ENCODE measurements at places on chromosomes 3 and 15.

DNA sequence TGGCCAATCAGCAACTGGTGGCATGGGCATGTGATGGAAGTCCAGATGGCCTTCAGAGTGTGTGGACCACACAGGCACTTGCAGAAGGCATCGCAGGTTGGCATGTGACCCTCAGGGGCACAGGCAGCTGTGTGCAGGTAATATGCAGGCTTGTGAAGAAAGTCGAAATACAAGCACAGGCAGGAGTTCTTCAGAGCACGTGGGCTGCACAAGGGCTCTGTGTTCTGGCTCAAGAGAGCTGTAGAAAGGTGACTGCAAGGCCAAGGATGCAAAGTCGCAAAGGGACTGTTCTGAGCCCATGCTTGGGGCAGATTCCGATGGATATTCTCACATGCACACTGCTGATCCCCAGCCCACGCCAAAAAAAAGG, 8.3 kb downstream of the LRRC2 start:
- DNase-seq = no peak

GRCh38 chr15:74782259-74783071, 585 bp downstream of the CSK start:
- peak; percentile 64 for DNase-seq

DNA sequence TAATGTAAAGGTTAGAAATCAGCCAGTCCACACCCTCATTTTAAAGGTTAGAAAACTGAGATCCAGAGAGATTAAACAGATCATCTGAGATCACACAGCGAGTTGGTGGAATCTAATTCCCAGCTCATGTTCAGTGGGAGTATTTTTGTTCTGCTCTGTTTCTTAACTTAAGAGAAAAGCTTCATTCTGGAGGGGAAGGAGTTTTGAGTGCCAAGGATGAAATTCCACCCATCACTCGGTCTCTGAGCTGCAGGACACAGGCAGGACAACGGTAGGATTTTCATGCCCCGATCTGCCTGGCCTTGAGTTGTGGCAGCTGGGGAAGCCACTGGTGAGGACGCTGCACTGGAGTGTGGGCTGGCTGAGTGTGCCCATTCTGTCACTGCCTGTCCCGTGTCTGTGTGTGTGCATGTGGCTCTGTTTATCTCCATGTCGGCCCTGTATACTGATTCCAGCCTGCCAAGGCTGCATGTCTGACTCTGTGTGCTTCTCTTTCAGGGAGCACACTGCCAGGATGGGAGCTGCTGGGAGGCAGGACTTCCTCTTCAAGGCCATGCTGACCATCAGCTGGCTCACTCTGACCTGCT, 94.3 kb downstream of the CEMIP start:
- DNase-seq = no peak

- DNase-seq = no peak
Measured at GRCh38 chr15:56765251-56765650, 31.9 kb upstream of the ZNF280D start.

- no peak for DNase-seq
Measured at GRCh38 chr3:56144805-56145204, 323.5 kb downstream of the ERC2 start.

DNA sequence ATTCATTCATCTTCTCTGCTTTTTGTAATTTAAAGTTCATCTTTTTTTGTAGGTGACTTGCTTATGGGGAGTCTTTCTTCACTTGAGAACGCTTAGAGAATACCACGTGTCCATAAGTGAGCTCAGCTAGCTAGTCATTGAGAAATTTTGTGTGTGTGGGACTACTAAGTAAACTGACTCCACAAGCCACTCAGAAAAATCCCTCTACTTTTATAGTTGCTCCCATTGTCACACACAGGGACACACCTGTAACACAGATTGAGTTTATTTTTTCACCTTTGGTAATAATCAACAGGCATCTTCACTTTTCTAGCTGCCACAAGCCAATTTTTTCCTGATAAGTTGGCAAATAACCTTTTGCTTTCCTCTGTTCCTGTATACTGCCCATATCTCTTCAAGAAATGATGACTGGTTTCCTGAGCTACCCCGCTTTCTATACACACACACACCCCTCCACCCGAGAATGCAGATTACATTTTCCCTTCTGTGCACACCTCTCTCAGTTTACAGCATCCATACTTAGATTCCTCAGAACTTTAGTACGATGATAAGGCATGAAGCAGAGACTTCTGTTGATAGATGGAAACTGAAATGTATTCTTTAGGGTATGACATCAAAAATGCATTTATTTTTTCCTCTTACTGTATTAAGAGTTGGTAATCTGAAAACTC, 4.6 kb downstream of the TSC22D2 start:
- DNase-seq = no peak

DNA sequence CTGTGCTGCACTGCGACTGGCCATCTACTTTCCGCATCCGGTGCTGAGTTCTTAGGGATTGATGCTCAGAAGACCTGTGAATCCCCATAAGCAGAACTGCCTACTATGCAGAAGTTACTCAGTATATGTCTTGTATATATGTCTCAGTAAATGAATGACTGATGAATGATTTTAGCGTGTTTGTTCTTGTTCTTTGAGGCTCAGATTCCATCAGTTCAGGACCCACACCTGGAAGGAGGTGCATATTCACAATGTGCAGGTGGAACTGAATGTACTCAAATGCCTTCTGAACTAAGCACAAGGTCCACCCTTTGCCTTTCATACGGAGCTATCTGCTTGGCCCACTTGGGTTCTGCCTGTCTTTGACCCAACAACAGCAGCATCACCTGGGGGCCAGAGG, 19.8 kb downstream of the TNFAIP8L3 start:
- no peak for DNase-seq

GRCh38 chr15:69320977-69321554, 22.4 kb downstream of the PAQR5 start:
- DNase-seq = no peak

GRCh38 chr15:22806664-22807063, 20.2 kb downstream of the NIPA1 start:
- no peak for DNase-seq

DNA sequence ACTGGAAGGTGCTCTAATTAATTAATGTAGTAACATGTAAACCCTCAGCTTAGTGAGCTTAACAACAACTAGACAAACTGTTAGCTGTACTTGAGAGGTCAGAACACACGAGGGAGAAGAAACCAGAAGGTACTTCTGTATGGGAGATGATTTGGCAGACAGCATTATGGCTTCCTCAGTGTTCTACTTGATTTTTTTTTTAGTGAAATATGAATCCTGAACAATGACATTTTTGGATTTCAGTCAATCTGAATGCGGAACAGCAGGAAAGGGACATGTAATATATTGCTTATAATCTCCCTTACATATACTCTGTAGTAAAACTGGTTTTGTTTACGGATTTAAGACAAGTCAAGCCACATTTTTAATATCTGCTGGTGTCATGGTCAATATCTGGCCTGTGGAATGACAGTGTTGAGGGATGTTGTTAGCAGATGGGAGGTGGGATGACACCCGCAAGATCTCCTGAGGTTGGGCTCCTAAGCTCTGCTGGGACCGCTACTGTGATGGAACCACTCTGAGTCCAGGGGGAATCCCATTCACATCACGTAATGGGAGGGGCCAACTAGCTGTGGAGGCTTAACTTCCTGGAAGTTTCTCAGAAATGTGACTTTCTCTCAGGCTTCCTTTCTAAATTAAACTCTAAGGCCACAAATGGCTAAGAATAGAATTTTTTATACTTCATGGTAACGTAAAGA, 18.7 kb downstream of the TNFAIP8L3 start:
- DNase-seq = no peak

- no peak for DNase-seq
Measured at GRCh38 chr3:184236636-184237035, 7.3 kb downstream of the VWA5B2 start.
